ENCODE measurements at places on chromosomes 7 and 10.

DNA sequence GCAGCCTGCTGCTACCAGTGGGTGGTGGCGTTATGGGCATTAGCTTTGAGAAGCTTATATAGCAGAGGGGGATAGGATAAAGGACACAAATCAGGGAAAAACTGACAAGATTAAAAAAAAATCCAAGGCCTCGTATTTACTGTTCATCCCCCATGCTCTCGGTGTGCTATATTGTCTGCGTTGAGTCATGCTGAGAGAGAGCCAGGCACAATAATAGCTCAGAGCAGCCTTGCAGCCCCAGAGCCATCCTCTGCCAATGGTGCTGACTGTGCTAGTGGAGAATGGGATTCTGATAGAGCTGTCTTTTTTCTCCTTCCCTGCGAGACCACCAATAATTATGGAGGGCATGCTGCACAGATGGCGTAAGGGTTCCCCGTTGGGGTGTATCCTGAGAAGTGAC lies 51.7 kb upstream of the FZD1 start:
- DNase-seq = no peak

DNA sequence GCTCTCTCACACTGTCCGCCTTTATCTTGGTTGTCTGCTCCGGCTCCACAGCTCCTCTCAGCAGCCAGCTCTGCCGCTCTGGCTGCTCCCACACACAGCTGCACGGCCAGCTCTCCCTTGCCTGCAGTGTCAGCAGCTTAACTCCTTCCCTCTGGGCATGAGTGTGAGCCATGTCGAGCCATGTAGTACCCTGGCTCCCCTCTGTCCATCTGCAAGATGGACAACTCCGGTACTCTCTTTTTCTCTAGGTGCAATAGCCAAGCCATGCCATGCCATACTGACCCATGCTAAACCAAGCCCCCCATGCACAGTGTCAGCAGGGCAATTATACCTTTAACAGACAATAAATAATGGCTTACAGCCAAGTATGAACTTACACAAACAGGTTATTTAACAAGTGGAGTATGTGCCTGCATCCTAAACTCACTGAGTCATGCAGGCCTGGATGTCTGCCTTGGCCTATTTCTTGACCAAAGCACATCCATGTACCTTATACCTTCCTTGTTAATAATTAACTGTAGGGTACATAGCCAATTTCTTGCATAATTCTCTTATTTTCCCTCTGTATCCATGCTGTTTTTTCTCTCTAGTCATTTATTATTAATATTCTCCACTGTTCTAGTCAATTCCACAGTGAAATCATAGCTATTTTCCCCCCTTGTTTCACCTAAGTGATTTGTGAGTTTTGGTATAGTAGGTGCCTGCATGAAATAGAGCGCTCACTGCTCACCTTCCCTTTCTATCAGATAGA lies 170.9 kb downstream of the CDK14 start:
- DNase-seq = no peak

- DNase-seq = no peak
These were observed 224.2 kb upstream of the NPY start for GRCh38 chr7:24059775-24060174.

DNA sequence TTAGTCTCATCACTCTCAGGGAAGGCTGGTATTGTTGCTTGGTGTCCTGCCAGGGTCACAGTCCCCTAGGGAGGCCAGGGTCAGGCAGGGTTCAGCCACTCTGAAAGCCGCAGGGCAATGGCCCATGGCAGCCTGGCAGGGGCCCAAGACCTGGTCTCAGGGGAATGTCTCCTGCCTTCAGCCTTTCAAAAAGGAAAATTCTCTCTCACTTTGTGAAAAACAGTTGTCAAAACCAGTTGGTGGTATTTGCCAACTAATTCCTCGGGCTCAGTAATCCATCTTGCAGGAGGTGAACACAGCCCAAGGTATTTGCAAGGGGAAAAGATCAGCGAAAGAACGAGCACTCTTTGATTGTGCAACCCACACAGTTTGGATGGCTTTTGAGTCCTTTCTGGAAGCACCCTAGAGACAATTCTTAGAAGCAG lies 101.5 kb downstream of the JCAD start:
- no peak for DNase-seq
